ENCODE measurements at places on chromosomes 1 and 21. TPM values are rescaled to one million over a fixed set of nuclear protein-coding genes. Genes with fewer than 3 reads are reported as not detected.

ABCA4 gene
- 0.61 TPM for total RNA-seq

RGS21 gene
- total RNA-seq: not detected

PPFIA4 gene
- total RNA-seq: 74.7 TPM

RGS13 gene
- not detected for total RNA-seq

GRCh38 chr1:200226969-200227303, 182.9 kb downstream of the ZNF281 start:
- no peak overlapping the region for H3K27ac ChIP-seq
- H3K4me1 ChIP-seq: peaks cover 5% of the 10 kb centered on the region
- H3K4me3 ChIP-seq: no peak overlapping the region
- DNase-seq: no peak

- peak; percentile 35 for DNase-seq
- H3K4me3 ChIP-seq: peak overlapping the region; percentile 99
- H3K36me3 ChIP-seq: peaks cover 27% of the 10 kb centered on the region
- peaks cover 27% of the 10 kb centered on the region for H3K27me3 ChIP-seq
- peaks cover 15% of the 10 kb centered on the region for H3K4me1 ChIP-seq
- peak overlapping the region; percentile 99 for H3K27ac ChIP-seq
These were observed 7.4 kb downstream of the IRF2BP2 start for GRCh38 chr1:234602334-234603220.

DNA sequence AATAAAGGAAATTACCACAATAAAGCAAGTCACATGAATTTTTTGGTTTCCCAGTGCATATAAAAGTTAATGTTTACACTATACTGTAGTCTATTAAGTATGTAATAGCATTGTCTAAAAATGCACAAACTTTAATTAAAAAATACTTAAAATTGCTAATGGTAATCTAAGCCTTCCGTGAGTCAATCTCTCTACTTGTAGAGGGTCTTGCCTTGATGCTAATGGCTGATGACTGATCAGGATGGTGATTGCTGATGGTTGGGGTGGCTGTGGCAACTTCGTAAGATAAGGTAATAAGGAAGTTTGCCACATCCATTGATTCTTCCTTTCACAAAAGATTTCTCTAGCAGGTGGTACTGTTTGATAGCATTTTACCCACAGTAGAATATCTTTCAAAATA, 466.6 kb upstream of the PROX1 start:
- no peak overlapping the region for H3K27ac ChIP-seq
- no peaks in the 10 kb centered on the region for H3K27me3 ChIP-seq
- H3K36me3 ChIP-seq: peaks cover 14% of the 10 kb centered on the region
- DNase-seq: no peak
- H3K4me1 ChIP-seq: peaks cover 2% of the 10 kb centered on the region

- no peak for DNase-seq
- H3K36me3 ChIP-seq: peaks cover 9% of the 10 kb centered on the region
- no peak overlapping the region for H3K27ac ChIP-seq
- peaks cover 5% of the 10 kb centered on the region for H3K27me3 ChIP-seq
These were observed 12.4 kb upstream of the PLXNA2 start for GRCh38 chr1:208256556-208256955.

DNA sequence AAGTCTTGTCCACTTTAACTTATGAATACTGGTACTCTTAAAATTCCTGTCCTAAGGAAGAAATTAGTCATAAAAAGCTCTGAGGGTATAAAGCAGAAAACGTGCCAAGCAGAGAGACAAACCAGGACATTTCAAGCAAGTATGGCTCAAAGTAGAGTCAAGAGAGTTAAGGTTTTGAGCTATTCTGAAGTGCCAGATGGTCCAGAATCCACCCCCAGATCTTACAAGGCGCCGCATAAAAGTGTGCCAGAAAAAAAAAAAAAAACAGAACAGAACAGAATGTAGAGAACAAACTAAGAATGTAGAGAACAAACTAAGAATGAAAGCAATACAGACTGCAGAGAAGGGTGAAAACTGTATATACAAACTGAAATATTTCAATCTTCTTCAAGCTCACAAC, 12.5 kb downstream of the EPS15 start:
- peaks cover 6% of the 10 kb centered on the region for H3K4me1 ChIP-seq
- H3K4me3 ChIP-seq: no peak overlapping the region
- no peak for DNase-seq
- peaks cover 3% of the 10 kb centered on the region for H3K27me3 ChIP-seq
- H3K27ac ChIP-seq: no peak overlapping the region
- no peaks in the 10 kb centered on the region for H3K36me3 ChIP-seq

DNA sequence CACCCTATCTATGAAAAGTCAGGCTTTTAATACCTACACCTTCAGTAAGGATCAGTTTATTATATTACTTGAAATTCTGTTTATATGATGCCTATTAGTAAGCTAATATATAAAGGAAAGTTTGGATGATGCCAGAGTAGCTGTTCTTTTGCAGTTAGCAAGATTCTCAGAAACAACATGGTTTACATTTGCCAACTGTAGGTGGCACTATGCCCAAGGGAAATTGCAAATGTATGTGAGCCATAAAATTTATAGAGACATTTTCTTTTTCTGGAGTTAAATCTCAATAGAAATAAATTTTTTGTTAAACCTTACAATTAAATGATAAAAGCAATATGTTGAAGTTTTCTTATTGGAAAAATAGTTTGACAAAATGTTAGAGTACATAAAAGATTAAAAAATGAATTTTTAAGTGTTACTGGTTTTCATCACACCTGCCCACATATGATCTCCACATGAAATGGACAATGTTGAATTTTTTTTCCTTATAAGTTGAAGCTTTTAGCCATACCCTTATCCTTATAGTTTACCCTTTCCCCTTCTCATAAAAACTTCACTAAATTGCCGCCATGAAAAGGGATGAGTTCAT, 32.1 kb upstream of the EPHX4 start:
- H3K4me3 ChIP-seq: no peak overlapping the region
- no peaks in the 10 kb centered on the region for H3K36me3 ChIP-seq
- no peaks in the 10 kb centered on the region for H3K4me1 ChIP-seq
- DNase-seq: no peak
- peaks cover 1% of the 10 kb centered on the region for H3K27me3 ChIP-seq
- H3K27ac ChIP-seq: no peak overlapping the region

- H3K4me1 ChIP-seq: no peaks in the 10 kb centered on the region
- no peak overlapping the region for H3K27ac ChIP-seq
- H3K4me3 ChIP-seq: no peak overlapping the region
- H3K27me3 ChIP-seq: peaks cover 5% of the 10 kb centered on the region
- H3K36me3 ChIP-seq: no peaks in the 10 kb centered on the region
These were observed 45.4 kb upstream of the USP1 start for GRCh38 chr1:62391369-62391971.

GRCh38 chr1:244231572-244232315, 180.7 kb downstream of the ZBTB18 start:
- H3K36me3 ChIP-seq: peaks cover 4% of the 10 kb centered on the region
- DNase-seq: no peak
- peaks cover 4% of the 10 kb centered on the region for H3K27me3 ChIP-seq

Measured in glutamatergic neuron (in vitro differentiated cells).